ENCODE measurements at places on chromosomes 6 and 20. TPM values are rescaled to one million over a fixed set of nuclear protein-coding genes. Genes with fewer than 3 reads are reported as not detected.

Gene SYS1
- total RNA-seq: 15.2 TPM

Gene SCUBE3
- total RNA-seq: 0.09 TPM

Gene KHDRBS2
- 1.5 TPM for total RNA-seq

Gene FOXQ1
- total RNA-seq: 0.42 TPM

Gene RUNX2
- total RNA-seq: 3.7 TPM

Gene PRRT1
- not detected for total RNA-seq

Gene MUC22
- total RNA-seq: 0.05 TPM
